ENCODE measurements at places on chromosomes 16 and 17.

DNA sequence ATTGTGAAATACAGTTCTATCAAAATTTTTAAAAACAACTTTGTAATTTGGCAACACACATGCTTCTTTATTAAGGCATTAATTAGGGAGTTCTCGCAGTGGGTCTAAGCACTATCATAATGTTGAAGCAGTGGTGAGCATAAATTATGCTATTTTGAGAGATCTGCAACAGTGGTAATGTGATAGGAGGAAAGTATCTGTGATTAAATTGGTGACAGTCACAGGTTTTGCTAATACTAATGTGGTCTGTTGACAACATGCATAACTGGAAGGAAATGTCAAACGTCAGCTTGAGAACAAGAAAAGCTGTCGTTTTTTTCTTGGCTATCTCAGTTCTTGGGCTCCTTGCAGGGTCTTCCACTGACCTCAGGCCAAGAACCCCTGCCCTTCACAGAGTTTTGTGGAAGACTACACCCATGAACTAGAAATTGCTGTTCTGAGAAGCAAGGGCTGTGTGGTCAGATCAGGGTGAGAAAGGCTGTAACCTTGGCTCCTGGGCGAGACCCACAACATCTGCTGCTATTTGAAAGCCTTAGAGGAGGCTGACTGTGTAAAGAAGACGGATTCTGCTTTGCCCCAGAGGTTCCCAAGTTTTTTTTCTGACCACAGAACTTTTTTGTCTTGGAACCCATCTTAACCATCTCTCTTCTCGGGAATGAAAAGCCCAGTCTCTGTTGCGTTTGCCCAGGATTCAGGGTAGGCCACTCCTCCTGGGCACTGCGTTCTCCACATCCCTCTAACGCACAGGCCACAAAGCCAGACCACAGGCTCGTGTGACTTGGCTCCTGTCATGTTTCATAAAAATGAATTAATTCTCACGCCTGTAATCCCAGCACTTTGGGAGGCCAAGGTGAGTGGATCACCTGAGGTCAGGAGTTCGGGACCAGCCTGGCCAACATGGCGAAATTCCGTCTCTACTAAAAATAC, 13.9 kb downstream of the ATP2A1 start:
- no peak for DNase-seq

DNA sequence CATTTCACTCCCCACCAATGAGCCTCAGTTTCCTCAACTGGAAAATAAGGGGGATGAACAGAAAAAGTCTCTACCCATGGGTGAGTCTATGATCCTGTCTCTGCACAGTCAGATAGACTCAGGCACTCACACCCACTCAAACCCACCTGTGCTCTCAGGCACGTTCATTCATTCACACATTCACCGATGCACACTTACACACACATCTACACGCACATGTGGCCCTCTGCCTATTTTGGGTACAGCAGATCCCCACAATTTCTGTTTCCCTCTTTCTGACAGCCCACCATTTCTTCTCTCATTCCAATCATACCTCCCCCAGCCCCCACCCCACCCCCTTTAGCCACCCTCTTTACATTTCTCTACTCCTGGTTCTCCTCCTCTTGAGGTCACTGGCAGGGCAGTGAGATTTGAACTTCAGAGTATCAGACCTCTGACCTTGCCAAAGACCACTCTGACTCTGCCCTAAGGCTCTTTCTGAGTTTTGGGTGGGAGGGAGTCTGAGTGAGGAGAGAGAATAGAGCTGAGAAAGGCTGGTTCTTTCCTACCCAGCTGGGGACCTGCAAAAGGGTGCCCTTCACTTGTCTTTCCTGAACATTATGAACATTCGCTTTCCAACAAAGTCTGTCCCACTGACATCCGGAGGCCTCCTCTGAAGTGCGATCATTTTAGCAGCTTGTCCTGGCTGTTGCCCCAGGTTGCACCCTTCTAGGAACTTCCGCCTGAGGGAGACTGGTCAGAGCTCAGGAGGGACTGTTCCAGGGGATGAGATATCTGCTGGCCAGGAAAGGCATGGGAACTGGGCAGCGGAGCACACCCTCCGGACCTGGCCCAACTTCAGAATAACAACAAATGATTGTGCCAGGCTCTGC, 10.1 kb upstream of the COL1A1 start:
- no peak for DNase-seq

- DNase-seq, result no peak
Measured at GRCh38 chr16:23927796-23928195, 92.0 kb downstream of the PRKCB start.

DNA sequence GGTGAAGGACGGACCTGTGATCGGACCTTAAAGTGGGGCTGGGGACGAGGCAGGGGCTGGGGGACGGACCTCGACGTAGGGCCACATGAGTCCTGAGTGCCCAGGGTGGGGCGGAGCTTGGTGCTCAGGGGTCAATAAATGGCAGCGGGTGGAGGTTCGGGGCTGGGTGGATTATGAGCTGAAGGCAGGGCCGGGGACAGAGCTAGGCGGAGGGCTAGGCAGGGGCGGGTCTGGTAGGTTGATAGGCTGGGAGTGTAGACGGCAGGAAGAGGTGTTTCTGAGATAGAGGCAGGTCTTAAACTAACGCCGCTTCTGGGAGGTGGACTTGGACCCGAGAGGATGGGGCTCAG, 733 bp downstream of the CHRNB1 start:
- no peak for DNase-seq

DNA sequence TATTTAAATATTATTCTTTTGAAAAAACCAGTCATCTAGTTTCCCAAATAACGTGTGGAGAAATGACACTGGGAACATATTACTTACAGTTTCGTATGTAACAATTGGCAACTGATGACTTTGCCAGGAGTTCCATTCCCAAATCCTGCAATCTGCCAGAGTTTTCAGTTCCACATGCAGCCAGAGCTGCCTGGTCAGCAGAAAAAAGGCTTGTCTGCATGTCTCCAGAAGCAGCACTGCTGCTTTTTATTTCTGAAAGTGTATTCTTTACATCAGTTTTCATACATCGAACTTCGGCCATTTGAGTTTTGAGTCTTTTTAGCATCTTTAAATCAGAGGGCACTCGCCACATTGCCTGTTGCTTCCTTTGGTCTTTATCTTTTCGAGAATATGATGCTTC, 78.4 kb downstream of the TRIM37 start:
- DNase-seq, result no peak

DNA sequence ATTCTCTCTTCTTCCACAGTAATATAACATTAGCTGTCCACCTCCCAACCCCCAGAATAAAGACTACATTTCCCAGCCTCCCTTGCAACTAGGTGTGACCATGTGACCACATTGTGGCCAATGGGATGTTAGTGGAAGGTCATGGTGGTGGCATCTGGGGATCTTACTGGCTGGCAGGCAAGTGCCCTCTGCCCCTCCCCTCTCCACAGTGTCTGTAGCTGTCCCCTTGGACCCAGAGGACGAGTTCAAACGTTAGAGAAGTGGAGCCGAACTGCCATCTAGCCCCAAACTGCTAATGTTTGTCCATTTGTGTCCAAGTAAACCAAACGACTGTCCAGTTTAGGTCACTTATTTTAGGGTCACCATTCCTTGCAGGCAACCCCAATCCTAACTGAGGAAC, 26.6 kb upstream of the KCNG4 start:
- no peak for DNase-seq

GRCh38 chr16:503150-504071, 24.1 kb upstream of the CAPN15 start:
- no peak for DNase-seq

DNA sequence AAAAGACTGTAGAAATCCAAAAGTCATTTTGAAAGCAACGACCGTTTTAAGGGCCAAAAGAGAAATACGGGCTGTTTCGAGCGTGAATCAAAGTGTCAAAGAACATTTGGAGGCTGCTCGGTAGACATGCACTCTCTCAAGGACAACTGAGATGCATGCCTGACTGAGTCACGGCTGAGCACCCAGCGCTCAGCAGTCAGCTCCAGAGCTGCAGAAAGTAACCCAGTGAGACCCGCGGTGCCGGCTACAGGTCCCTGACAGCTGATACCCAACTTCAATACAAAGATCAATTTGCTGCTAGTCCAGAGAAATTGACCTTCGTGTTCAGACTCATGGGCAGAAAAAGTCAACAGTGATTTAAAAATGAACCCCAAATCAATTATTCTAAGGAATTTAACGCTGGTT, 214.9 kb downstream of the STX8 start:
- DNase-seq, result no peak

- DNase-seq, result no peak
Measured at GRCh38 chr16:83851473-83851872, 43.7 kb downstream of the HSBP1 start.

DNA sequence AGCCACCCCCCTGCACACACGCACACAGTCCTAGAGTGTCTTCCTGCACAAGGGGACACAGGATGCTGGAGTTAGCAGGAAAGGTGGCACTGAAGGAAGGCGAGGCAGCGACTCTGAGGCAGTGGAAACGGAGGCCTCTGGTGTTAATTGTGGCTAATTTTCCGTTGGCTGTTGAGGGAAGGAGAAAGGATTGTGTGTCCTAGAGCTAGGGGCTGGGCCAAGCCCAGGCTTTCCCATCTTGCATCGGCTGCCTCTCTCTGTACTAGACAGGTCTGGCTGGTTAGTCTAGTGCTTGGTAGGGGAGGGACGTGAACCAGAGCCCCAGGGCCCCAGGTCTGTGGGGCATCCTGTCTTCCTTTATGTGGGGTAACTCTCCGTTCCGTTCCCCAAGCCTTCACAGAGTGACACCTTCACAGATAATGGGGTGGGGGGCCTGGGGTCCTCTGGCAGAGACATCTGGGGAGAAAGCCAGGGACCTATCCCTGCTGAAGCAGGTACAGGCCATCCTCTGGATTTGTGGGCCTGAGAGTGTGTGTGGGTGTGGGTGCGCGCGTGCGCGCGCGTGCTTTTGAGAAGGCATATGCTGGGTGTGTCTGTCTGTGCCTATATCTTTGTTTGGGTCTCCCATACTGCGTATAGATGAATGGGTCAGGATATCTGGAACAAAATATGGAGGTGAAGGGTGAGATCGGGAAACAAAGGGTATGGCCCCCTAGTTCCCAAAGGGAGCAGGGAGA, at the start of gene CHD3:
Gene CHD3 (plus strand): TSS at position 606 of the 737 bp plus-strand sequence. CDS start 212 bp downstream, outside the sequence.
- DNase-seq, result peak; percentile 57

GRCh38 chr16:85554889-85555718, 58.0 kb upstream of the GSE1 start:
- DNase-seq, result no peak

DNA sequence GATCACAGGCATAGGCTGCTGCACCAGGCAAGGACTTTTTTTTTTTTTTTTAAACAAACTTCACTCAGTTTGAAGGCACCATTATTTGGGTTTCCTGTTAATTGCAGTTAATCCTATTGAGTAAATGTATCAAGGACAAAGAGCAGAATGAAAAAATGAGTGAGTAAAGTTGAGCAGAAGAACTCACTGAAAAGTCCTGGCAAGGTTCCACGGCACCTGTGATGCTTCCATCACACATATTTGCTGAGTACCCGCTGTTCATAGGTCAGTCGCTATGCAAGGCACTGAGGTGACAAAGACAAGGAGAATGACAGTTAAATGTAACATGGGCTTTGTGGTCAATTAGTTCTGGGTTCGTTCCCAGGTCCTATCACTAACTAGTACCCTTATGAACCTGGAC, 670.0 kb downstream of the MAF start:
- DNase-seq, result no peak

- no peak for DNase-seq
Measured at GRCh38 chr17:62562656-62563055, 64.8 kb upstream of the MRC2 start.

- DNase-seq, result no peak
Measured at GRCh38 chr17:77229786-77230435, 89.1 kb downstream of the SEC14L1 start.

DNA sequence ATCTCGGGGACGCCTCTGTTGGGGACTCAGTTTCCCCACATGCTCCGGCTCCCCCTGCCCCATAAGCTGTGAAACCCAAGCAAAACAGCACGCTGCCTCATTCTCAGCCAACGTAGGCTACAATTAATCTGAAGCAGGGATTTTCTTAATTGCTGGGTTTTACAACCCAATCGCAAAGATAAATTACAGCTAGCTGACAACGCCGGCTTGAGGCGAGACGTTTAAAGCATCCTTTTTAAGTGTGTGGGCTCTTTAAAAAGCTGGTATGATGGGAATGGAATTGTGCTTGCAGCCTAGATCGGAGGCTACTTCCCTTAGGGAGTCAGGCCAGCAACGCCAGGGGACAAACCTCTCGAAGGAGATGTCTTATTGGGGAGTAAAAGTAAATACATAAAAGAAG, 185.3 kb downstream of the ZNF423 start:
- no peak for DNase-seq

DNA sequence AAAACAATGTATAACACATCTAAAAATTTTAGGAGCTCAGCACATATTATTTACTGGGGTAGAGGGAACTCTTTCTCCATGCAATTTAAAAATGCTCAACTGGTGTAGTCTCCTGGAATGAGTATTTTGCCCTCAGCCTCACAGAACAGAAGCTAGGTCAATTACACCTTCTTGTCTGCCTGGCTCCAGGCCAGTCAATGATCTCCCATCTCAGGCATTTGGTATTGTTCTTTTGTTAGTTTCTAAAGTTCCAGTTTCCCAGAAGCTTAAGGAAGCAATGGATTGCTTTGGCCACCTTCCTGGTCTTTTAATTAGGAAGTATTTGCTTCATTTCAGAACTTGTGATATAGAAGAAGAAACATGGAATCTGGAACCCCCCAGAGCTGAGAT, 360.3 kb upstream of the ASIC2 start:
- no peak for DNase-seq

DNA sequence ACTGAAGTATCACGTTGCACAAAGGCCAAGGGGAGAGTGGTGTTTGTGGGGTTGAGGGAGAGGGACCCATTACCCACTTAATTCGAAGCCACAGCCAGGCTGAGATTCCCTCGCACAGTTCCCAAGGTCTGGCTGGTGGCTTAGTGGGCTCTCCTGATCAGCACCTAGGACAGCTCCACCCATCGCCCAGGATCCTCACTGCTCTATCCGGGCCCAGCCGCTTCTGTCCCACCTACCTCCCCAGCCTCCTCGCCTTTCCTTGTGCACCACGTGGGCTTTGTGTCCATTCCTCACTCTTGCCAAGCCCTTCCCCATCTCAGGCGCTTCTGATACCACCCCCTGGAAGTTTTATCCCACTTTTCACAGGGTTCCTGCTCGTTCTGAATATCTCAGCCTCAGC, 163.5 kb downstream of the CCT6B start:
- no peak for DNase-seq

DNA sequence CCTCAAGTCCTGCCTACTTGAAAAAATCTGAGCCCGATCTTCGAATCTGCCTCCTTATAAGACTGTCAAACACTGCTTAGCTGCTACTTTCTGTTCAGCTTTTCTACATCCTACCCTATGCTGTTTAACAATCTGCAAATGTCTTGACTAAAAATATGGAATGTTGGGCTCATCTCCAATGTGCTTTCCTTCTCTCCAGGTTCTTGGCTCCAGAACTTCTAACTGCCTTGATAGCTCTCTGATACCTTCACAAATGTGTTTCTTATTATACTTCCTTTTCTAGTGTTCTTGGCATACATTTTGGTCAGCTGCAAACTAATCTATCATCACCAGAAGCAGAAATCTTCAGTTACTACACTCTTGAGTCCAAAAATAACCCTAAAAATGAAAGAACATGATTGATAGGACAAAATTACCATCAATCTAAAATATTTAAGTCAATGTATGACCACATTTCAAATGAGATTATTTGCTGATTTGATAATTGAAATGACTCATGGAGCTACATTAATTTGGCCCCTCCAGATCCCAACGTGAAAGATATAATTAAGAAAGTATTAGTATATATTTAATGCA, 372.3 kb upstream of the MON1B start:
- no peak for DNase-seq

All from stimulated activated CD4-positive, alpha-beta T cell treated with anti-CD3 and anti-CD28 coated beads, Interleukin-12 subunit alpha, Interleukin-12 subunit beta, amount 100 ng/mL, for 24 hours (primary cell).